HFFc6 (cell line): ENCODE measurements at places on chromosomes 4 and X. TPM values are rescaled to one million over a fixed set of nuclear protein-coding genes. Genes with fewer than 3 reads are reported as not detected.
A peak's percentile ranks its signal among the peaks of the same experiment; 100 is the strongest.

GRCh38 chr4:1027915-1028238 is 16.5 kb downstream of the FGFRL1 start:
- no peak for DNase-seq

DNA sequence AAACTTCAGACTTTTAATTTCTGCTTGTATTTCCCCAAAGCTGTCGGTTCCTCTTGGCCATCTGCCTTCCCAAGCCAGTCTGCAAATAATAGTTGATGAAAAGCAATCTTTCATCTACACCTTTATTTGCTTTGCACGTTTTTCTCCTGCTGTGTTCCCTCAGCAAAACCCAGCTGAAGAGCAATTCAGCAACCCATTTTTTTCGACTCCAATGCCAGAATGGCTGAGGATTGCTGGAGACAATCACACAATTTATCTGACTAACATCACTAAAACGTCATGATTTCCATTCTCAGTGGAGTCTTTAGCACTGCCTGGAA is 94.3 kb downstream of the GPRIN3 start:
- DNase-seq, result no peak

Gene CXCL8
- 0.24 to 3.2 TPM (median 0.40 TPM) in 3 replicates for total RNA-seq

- no peak for DNase-seq
These were observed 6.5 kb upstream of the RBBP7 start for GRCh38 chrX:16876696-16877095.

GRCh38 chrX:82816001-82816400 is 692.1 kb upstream of the POU3F4 start:
- no peak for DNase-seq

- DNase-seq, result peak; percentile 49
These were observed 126.3 kb downstream of the NEK1 start for GRCh38 chr4:169485791-169486742.
